ENCODE measurements at places on chromosomes 2 and 18.
A peak's percentile ranks its signal among the peaks of the same experiment; 100 is the strongest.

GRCh38 chr18:54790109-54790508, 38.2 kb upstream of the RAB27B start:
- no peak for DNase-seq

DNA sequence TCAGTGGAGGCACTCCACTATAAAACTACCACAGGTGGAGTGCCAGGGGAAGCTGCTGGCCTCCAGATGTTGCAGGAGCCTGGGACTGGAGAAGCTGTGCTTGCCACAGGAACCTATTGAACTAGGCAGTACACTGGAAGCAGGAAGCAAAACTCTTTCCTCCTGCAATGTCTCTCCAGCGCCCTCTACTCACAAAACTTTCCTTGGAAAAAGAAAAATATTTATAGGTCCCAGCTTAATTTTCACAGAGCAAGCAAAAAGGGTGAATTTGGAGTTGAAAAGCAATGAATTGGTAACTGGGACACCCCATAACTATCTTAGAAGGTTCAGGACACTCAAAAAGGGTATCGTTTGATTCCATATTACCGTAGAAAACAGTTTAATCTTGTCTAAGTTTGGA, 33.2 kb upstream of the REEP1 start:
- DNase-seq = no peak

GRCh38 chr2:20050646-20051531, 539 bp downstream of the LAPTM4A start:
- peak; percentile 5 for DNase-seq

GRCh38 chr2:1806254-1806653, 61.9 kb upstream of the PXDN start:
- no peak for DNase-seq

DNA sequence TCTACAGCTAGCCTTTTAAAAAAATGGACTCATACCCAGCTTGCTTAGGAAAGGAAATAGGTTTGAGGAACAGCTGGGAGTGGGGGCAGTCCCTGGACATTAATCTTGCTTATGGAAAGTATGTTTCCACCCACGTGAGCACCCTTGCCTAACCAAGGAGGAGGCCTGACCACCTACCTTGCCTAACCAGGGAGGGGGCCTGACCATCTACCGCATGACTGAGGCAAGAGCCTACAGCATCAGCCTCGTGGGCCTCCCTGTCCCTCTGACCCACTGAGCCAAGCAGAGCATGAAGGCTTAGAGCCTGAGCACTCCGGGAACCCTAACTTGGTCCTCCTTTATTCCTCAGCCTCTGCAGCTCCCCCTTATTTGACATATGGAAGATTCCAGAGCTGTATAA, 20.2 kb downstream of the PRKAG3 start:
- DNase-seq = no peak

Measured in activated CD4-positive, alpha-beta T cell treated with anti-CD3 and anti-CD28 coated beads, Interleukin-2, amount 50 U/mL, for 24 hours (primary cell).